ENCODE measurements at places on chromosomes 7 and 10.

DNA sequence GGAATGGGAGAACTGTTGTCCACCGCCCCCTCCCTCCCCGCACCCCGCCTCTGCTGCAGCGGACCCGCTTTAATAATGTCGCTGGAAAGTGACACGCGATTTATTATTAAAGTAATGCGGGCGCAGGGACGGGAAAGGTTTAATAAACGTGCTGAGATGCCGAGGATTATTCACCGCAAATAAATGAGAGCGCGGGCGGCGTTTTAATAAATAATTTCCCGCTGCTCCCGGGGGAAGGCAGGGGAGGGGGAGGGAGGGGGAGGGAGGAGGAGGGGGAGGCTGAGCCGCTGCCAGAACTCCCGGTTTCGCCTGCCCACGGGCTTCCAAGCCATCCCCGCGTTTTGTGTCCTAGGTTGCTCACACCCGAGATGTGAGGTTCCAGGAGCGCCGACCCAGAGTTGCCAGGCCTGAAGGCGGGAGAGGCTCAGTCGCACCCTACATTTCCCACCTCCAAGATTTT, 5.1 kb downstream of the KAZALD1 start:
- DNase-seq, result no peak

DNA sequence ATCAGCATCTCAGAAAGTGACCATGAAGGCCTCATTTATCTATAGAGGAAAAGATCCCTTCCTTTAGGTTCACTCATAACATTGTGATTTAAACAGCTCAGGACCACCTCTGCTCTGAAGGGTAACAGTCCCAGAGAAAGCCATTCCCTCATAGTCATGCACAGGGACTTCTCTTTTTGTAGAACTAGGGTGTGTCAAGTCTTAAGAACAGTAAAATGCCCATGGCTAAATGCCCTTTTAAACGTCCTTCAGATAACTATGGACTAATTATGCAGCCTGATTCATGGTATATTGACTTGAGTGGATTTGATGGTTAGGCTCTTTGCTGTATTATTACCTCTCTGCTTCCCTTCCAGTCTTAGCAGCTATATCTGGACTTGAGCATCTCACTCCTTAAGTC, 337.8 kb downstream of the SORCS1 start:
- DNase-seq, result no peak

DNA sequence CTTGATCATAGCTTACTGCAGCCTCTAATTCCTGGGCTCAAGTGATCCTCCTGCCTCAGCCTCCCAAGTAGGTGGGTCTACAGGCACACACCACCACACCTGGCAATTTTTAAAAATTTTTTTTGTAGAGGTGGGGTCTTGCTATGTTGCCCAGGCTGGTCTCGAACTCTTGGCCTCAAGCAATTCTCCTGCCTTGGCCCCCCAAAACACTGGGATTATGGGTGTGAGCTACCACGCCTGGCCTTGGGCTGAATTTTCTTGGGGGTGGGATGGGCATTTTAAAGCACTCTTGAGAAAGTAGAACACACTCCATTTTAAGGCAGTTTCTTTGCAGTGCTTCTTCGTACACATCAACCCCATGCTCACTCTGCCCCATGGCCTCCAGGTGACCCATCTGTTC, 28.7 kb downstream of the TBXAS1 start:
- no peak for DNase-seq

GRCh38 chr7:120272701-120273475, at the start of gene KCND2:
TSS of gene KCND2 (plus strand) at chr7:120273175.
- no peak for DNase-seq

DNA sequence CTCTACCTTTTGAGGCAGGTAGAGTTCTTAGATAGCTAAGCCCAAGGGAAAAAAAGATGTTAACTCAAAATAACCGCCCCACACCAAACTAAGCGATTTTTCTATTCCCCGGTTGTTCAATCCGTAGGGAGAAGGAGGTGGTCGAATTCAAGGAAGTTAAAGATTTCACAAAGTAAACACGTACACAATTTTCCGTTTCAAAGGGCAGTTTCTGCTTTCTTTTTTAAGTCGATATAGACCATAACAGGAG, 842 bp downstream of the KBTBD2 start:
- no peak for DNase-seq

All from body of pancreas (tissue), 4 donors.